ENCODE measurements at places on chromosomes 12 and 14. TPM values are rescaled to one million over a fixed set of nuclear protein-coding genes. Genes with fewer than 3 reads are reported as not detected.

CCDC38 gene
- total RNA-seq, result not detected

SLC25A21 gene
- not detected for total RNA-seq

KCNC2 gene
- total RNA-seq, result not detected

IFNG-AS1 gene
- total RNA-seq, result 1.7 TPM

AMN gene
- 0.84 TPM for total RNA-seq

CCDC197 gene
- total RNA-seq, result not detected

CLEC7A gene
- total RNA-seq, result 177 TPM

GRIP1 gene
- total RNA-seq, result 0.94 TPM

SYCP3 gene
- total RNA-seq, result 0.21 TPM

CLEC1A gene
- total RNA-seq, result 0.10 TPM

NEDD1 gene
- 41.7 TPM for total RNA-seq

ATP5MC2 gene
- total RNA-seq, result 149 TPM

DAO gene
- total RNA-seq, result not detected

GCH1 gene
- 43.8 TPM for total RNA-seq

GYS2 gene
- total RNA-seq, result not detected

Measured in mononuclear cell (primary cell).